ENCODE measurements at places on chromosomes 7 and 10.

DNA sequence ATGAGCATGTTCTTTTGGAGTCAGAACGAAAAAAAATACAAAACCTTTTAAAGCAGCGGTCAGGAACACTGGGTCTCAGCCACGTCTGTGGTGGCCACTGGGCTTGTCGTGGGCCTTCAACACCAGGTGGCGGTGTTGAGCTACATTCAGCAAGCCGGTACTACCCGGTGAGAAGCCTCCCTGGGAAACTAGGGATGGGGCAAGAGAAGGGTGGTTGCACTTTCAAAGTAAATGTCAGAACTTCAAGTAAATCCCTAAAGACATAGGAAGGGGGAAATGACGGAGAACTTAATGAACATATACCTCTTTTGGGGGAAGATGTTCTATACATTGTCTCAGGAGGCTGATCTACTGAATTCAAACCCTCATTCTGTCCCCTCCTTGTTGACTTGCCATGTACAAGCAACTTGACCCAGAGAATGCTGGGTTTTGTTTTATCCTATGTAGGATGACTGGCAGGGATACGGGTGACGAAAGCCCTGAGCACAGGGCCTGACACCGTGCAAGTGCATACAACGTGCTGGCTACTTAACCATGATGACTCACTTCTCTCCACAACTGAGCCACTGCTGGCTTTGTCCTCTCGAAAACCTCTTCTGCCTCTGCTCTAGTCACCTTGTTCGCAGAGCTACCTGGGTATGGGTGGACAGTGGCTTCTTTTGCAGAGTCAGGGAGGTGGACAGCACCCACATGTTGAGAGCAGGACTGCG is 49.0 kb upstream of the BAMBI start:
- DNase-seq, result peak; percentile 82

GRCh38 chr7:148261996-148262688 is 328.4 kb upstream of the C7orf33 start:
- no peak for DNase-seq

GRCh38 chr10:102919246-102919959 is 1.3 kb downstream of the CNNM2 start:
- peak; percentile 50 for DNase-seq

DNA sequence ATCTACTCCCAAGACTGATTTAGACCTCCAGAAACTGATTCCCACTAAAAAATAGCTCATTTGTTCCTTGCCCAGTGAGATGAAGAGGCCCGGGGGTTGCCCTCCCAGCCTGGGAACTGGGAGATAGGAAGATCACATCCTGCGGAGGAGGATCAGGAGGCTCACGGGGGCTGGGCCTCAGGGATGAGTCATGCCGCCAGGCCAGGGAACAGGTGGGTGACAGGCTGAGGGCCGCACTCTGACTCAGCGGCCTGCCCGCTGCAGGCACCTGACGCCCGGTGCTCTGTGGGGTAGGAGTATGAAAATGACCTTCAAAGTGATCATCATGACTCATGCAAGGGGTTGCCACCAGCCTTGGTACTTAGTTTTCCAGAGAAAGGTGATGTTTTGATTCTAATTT is 104.5 kb upstream of the ZPBP start:
- no peak for DNase-seq

DNA sequence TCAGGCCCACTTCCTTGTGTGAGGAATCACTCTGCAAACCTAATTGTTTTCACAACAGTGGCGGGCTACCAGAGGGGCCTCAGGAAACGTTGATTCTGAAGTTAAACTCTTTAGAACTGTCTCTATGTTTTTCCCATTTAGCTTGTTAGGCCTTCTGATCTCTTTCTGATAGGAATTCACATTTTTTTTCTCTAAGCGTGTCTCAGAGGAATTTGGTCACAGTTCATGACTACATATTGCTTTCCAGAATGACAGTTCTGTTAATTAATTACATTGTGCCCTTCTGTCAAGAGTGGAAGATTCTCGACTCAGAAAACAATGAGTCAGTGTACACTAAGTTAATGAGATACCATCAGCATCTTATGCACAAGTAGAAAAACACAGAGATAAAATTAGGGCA is 469.2 kb upstream of the C7orf33 start:
- no peak for DNase-seq

GRCh38 chr10:97991871-97992270 is 38.5 kb downstream of the CRTAC1 start:
- DNase-seq, result no peak

GRCh38 chr7:49791088-49791741 is 17.8 kb downstream of the VWC2 start:
- DNase-seq, result no peak

- DNase-seq, result no peak
Measured at GRCh38 chr7:94028768-94029167, 24.6 kb upstream of the BET1 start.

DNA sequence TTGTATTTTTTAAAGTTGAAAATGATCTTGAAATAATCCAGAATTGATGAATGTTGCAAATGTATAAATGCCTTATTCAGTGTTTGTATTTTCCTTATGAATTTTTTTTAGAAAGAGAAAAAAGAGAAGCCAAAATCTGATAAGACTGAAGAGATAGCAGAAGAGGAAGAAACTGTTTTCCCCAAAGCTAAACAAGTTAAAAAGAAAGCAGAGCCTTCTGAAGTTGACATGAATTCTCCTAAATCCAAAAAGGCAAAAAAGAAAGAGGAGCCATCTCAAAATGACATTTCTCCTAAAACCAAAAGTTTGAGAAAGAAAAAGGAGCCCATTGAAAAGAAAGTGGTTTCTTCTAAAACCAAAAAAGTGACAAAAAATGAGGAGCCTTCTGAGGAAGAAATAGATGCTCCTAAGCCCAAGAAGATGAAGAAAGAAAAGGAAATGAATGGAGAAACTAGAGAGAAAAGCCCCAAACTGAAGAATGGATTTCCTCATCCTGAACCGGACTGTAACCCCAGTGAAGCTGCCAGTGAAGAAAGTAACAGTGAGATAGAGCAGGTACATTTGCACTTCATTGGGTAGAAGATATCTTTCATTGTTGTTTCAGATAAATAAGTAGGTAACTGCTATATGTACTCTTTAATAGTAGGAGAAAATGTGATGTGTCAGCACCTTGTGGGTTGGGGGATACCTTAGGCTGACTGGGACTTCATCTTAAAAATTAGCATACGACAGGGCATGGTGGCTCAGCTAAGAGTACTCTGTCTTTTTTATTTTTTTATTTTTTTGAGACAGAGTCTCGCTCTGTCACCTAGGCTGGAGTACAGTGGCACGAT is 3.9 kb downstream of the DDX21 start:
- DNase-seq, result no peak

DNA sequence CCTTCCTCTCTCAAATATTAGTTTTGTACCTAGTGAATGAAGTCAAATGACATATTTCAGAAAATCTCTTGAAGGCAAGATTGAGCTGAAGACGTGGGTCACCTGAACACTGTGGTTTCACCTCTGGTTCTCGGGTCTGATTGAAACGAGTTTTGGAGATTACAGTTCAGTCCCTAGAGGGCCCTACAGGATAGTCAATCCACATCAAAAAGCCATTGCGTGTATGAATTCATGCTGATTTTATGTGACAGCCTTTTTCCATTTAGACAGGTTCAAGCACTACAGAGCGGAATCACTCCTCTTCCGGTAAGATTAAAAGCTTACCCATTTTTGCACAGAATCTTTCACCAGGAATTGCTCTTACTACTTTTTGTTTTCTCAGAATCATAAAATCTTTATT is 62.2 kb downstream of the VIM start:
- DNase-seq, result no peak

GRCh38 chr10:113259576-113260226 is 293.2 kb upstream of the HABP2 start:
- no peak for DNase-seq

DNA sequence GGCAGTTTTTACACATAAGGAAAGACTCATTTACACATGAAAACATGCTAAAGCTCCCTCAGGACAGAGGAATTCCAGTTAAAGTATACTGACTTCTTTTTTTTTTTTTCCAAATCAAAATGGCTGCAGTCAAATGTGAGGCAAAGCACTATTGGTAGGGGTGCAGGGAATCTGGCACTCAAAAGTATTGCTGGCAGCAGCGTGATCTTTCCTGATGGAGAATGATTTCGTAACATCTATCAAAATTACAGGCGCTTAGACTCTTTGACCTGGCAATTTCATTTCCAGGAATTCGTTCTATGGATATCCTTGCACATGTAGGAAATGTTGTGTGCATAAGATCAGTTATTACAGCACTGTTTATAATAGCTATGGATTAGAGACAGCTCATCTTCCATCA is 65.7 kb downstream of the VSTM4 start:
- no peak for DNase-seq

GRCh38 chr7:158772916-158773315 is 56.4 kb downstream of the ESYT2 start:
- no peak for DNase-seq

- DNase-seq, result peak; percentile 35
Measured at GRCh38 chr7:25860275-25861163, 291.5 kb upstream of the NFE2L3 start.

- no peak for DNase-seq
Measured at GRCh38 chr7:435630-436366, 83.8 kb downstream of the PDGFA start.

- no peak for DNase-seq
Measured at GRCh38 chr10:26243351-26243720, 26.8 kb downstream of the GAD2 start.

DNA sequence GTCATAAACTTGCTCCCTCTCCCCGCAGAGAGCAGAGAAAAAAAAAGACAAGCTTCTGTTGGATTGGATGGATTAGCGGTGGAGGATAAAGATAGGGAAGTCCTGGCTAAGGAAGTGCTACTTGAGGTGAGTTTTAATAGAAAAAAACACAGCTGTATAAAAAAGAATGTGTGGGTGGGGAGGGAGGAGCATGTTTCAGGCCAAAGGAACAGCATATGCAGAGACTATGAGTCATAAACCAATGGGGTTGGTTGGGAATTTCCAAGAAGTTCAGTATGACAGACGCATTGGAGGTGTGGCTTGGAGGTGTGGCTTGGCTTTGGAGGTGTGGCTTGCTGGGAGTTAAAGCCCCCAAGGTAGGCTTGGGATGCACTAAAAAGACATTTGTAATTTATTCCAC is 103.0 kb upstream of the LSM8 start:
- DNase-seq, result no peak

DNA sequence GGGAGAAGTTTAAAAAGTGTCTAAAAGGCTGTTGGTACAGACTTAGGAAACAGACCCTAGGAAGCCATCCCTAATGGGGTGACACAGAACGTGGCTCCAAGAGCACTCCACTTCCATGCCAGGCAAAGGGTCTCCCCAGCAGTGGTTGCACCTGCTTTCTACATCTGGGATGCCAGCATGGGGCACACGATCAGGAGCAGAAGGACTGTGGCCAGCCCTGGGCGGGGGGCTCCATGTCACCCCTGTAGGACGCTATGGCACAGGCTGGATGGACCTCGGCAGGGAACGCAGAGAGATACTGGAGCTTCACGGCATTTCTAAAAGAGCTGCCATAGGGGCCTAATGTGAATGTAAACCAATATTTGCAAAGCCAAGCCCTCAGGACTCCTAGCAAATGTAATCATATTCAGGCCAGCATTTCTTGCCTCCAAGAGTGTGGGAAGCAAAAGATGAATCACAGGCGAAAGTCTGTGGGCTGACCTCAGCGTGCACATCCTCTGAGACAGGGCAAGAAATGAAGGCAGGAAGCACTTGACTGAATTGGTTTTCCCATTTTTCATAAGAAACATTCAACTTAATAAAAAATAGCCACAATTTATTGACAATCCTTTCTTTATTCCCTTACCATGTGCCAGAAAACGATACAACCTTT is 93.9 kb downstream of the ATXN7L1 start:
- no peak for DNase-seq

DNA sequence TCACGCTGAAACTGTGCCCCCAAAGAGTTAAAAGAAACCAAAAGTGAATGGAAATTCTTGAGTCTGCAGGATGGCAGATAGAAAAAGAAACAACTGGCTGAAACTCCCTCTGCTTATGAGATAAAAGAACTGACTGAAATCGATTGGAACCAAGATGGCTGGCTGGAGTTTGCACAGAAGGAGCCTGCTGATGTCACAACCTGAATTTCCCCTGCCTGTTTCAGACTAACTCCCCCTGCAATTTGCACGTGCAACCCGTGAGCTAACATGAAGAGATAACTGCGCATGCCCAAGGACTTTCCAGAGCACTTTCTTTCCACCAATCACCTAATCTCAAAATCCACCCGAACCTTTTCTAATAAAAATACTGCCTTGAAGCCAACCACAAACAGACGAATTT is 435.5 kb downstream of the CALN1 start:
- no peak for DNase-seq

GRCh38 chr10:28137907-28138880 is 139.3 kb upstream of the ODAD2 start:
- DNase-seq, result no peak

- DNase-seq, result no peak
Measured at GRCh38 chr7:7521259-7521658, 14.4 kb downstream of the COL28A1 start.

DNA sequence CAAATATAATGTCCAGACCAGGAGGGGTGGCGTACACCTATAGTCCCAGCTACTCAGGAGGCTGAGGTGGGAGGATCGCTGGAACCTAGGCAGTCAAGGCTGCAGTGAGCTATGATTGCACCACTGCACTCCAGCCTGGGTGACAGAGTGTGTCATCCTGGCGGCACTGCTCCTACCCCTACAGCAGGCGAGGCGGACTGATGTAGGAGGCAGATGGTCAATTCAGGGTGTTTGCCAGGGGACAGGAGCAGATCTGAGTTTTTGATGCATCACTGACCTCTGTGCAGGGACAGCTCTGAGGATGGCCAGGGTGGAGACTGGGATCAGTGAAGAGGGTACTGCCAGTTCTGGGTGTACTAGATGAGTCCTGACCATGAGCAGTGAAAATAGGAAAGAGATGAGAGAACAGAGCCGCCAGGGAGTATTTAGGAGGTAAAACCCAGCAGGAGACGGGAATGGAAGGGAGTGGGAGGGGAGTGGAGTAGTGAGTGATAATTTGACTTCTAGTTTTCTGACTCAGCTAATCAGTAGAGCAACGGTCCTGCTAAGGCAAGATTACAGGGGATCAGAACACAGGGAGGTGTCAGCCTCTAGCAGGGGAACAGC is 75.3 kb downstream of the HIP1 start:
- DNase-seq, result no peak

- no peak for DNase-seq
Measured at GRCh38 chr10:60894786-60895185, 49.2 kb downstream of the RHOBTB1 start.

GRCh38 chr10:107072028-107072427 is 92.5 kb downstream of the SORCS1 start:
- DNase-seq, result no peak

DNA sequence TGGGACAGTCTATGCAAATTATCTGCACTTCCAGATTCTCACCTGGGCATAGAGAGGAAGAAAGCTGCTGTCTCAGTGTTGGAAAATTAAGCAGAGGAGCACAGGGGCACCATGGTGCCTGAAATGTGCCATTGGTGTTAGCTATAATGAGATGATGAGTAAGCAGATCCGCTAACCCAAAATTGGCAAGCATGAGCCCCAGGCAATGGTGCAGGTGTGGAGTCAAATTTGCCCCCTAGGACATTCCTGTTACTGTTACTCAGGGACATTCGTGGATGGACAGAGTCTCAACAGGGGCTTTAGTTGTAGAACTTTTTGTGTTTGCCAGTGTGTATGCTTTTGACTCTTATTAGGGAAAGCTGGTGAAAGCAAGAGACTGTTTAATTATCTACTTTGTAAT is 385.2 kb upstream of the KLF6 start:
- DNase-seq, result no peak
